ENCODE measurements at places on chromosomes 11 and 22. TPM values are rescaled to one million over a fixed set of nuclear protein-coding genes. Genes with fewer than 3 reads are reported as not detected.

DNA sequence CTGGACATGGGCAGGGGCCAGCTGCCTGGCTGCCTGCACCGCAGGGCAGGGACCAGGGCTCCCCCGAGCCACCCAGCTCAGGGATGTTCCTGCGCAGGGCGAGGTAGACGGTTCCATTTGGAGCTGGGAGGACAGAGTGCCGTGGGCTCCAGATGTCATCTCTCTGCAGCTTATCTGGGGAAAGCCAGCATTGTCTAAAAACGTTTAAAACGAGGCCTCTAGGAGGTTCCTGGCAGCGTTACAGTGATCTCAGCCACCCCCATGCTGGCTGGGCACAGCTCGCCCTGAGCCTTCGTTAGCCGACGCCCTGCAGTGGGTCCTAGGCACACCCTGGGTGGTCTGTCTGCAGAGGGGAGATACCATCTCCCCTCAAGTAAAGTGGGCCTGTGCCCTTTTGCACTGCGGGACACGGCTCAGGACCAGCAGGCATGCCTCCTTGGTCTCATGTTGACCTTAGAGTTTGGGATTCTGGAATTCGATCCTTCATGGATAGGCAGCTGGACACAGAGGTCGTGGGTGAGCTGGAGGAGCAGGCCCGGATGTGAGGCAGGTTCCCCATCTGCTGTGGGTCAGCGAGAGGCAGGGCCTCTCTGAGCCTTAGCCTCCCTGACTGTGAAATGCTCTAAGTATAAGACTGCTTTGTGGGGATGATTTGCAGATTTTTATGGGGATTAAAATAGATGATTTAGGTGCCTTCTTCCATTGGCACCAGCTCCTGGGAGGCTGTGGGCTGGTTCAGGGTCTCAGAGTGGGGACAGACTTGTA, 14.1 kb downstream of the SYNGR1 start:
- DNase-seq: no peak

DNA sequence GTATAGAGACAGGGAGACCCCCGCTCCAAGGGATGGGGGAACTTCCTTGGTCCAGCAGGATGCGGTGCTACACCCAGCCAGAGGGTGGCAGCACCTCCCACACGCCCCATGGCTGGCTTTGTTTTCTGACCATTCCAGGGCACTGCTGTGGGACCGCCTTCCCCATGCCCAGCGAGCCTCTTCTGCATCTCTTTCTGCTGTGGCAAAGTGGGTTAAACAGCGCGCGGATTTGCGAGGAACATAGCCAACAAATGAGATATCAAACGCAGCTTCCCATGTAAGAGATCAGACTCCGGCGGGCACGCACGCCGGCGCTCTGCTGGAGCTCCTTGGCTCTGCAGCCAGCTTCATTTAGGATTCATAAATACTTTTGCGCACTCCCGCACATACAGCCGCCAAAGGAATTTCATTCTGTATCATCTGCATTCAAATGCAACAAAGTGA, 485.8 kb upstream of the CADM1 start:
- no peak for DNase-seq

The LRRN4CL gene
- 2.6 TPM for polyA plus RNA-seq

The MMP1 gene
- polyA plus RNA-seq: 349 TPM

Measured in BJ (cell line).